ENCODE measurements at places on chromosomes 1 and 21.

GRCh38 chr1:167723707-167724323 is 2.0 kb downstream of the MPZL1 start:
- no peak for DNase-seq

GRCh38 chr1:66729119-66729518 is 23.1 kb upstream of the DYNLT5 start:
- no peak for DNase-seq

- peak; percentile 45 for DNase-seq
Observed at GRCh38 chr1:65435987-65436386, 15.5 kb downstream of the LEPR start.

DNA sequence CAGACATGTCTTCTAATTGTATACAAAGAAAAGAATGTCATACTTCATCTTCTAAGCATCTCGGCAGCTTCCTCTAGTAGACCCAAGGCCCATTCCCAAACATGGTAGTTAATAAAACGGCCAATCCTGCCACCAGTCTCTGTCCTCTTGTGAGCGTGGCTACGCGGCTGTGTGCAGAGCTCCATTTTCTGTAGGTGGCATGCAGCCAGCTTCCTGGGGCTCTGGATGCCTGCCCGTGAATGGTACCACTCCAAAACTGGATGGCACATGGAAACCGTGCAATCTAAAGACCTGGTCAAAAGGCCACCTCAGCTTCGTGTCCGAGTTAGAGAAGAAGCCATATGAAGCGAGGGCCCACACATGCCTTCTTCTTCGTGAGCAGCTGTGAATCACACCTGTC is 110.7 kb downstream of the SIPA1L2 start:
- no peak for DNase-seq

GRCh38 chr1:245576323-245576722 is 421.5 kb downstream of the KIF26B start:
- no peak for DNase-seq

GRCh38 chr1:61109158-61109557 is 26.8 kb downstream of the NFIA start:
- no peak for DNase-seq

DNA sequence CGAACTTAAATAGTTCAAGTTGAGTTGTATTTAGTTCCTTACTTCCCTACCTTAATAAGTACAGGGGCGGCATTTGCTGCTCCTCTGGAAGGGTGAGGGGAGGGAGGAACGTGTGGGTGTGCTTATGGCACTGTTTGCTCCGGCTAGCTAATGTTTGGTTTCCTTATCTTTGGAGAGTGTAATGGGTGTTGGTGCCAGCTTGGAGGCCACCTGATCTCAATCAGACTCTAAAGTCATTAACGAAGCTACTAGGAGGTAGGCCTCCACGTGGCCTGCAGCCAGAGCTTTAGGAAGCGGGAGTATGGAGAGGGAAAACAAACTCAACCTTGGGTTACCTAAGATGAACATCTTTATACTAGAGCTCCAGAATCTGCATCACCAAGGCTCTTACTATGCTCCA is 43.0 kb upstream of the RAP1A start:
- no peak for DNase-seq

GRCh38 chr1:94544706-94545490 is 3.3 kb upstream of the F3 start:
- DNase-seq, result peak; percentile 69

- DNase-seq, result no peak
Observed at GRCh38 chr1:229230140-229230892, 40.6 kb upstream of the RAB4A start.

DNA sequence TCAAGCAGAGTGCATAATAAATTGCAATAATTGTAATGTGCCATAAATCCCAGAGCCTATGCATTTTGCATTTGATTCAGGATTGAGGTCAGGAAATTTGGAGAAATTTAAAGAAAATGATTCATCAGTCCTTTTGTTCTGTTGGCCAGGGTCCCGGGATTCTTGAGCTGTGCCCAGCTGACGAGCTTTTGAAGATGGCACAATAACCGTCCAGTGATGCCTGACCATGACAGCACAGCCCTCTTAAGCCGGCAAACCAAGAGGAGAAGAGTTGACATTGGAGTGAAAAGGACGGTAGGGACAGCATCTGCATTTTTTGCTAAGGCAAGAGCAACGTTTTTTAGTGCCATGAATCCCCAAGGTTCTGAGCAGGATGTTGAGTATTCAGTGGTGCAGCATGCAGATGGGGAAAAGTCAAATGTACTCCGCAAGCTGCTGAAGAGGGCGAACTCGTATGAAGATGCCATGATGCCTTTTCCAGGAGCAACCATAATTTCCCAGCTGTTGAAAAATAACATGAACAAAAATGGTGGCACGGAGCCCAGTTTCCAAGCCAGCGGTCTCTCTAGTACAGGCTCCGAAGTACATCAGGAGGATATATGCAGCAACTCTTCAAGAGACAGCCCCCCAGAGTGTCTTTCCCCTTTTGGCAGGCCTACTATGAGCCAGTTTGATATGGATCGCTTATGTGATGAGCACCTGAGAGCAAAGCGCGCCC is 8.7 kb downstream of the PROX1 start:
- no peak for DNase-seq
